ENCODE measurements at places on chromosomes 12 and 14. TPM values are rescaled to one million over a fixed set of nuclear protein-coding genes. Genes with fewer than 3 reads are reported as not detected.

DNA sequence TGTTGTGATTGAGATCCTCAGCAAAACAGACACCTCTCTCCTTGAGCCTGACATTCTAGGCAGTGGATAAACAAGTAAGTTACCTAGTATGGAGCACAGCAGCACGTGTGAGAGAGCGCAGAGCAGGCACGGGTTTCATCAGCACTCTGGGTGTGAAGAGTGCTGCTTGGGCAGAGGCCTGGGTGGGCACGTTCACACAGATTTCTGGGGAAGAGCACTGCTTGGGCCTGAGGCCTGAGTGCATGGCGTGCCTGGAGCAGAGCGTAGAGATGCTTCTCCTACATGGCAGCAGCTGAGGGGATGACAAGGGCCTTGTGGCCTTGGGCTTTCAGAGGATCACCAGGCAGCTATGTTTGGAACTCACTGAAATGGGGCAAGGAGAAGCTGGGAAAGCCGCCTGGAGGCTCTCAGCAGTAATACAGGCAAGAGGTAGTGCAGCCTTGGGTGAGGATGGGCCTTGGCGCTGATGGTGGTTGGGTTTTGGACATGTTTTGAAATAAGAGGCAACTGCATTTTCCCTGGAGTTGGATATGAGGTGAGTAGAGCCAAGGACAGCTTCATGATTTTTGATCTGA is 17.6 kb downstream of the CKB start:
- DNase-seq, result no peak

- DNase-seq, result peak; percentile 61
These were observed 4.9 kb downstream of the VAMP1 start for GRCh38 chr12:6465467-6466183.

- DNase-seq, result no peak
These were observed 632 bp downstream of the NYNRIN start for GRCh38 chr14:24399447-24399822.

DNA sequence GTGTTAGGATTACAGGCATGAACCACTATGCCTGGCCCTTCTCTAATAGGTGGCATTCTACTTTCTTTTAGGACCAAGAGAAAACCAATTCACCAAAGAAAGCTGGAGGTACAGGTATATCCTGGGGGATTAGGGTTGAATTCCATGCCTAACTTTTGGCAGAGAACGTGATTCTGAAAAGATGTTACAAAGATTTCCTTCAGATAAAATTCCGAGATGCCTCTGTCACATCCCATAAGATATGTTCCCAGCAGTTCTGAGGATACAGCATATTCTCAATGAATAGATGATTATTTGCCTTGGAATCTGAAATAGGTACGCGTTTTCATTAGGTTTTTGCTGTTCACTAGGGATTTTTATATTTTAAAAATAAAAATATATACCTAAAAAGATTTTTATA is 111.9 kb upstream of the KRAS start:
- no peak for DNase-seq

GRCh38 chr14:23559010-23559925 is 3.2 kb downstream of the THTPA start:
- DNase-seq, result peak; percentile 78

- DNase-seq, result no peak
These were observed 85.9 kb upstream of the ANO2 start for GRCh38 chr12:6031001-6031400.

DNA sequence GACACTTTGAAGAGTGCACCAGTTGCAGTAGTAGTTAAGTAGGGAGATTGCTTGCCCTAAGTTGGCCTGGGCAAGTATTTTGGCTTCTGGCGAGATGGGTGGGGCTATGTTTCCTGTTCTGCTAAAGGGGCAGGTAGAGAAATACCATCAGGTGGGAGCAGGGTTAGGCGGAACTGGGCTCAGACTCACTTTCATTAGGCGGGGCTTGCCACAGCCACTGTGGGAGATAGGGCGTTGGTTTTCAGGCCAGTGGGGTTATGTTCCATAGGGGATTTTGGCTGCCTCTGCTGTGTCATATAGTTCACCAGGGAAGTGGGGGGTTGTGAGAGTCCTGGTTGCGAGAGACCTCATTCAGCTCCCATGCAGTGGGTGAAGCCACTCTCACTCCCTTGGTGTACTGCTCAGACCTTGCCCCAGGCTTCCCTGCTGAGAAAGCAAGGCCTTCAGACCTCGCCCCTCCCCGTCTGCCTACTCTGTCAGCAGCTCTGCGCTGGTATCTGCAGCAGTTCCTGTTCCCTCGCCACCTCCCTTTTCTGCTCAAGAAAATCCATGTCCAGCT is 43.3 kb downstream of the AEBP2 start:
- DNase-seq, result peak; percentile 74

DNA sequence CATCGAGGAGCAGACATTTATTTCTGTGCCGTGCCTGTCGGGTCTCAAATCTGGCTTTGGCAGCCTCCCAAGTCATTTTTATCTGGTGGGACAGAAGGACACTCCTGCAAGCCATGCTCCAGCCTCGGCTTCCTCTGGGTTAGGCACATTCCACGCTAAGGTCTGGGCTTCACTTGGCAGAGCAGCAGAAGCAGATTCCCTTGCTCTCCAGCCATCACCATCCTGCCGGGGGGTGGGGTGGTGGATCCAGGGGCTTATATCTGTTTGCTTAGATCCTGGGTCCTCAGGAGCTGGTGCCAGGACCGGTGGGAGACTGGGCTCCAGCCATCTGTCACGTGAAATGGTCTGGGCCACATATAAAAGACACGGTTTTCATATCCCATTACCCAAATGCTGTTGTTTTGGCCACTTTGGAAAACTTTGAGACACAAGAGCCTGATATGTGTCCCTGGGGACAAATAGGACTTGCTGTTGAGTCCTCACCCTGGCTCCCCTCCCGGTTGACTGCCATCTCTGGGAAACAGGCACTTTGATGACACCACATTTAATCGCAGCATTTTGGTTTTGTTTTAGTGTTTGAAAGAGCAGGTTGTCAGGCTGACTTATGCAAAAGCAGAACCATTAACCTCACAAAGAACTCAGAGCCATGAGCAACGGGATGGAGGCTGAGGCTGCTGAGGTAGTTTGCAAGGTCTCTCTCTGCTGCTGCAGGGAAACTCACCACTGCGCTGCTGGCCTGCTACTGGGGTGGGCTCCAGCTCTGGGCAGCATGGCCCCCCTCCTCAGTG is 69.6 kb upstream of the PRMT8 start:
- DNase-seq, result no peak

GRCh38 chr12:5902736-5903135 is 42.3 kb downstream of the ANO2 start:
- DNase-seq, result no peak

Gene RFX4
- not detected for total RNA-seq

Gene SEL1L
- 65.3 TPM for total RNA-seq

Gene RDH11
- total RNA-seq, result 49.6 TPM

Gene DNAH10
- total RNA-seq, result 0.76 TPM

Gene LMNTD1
- not detected for total RNA-seq

Gene ARPC3
- total RNA-seq, result 418 TPM

Gene FMNL3
- total RNA-seq, result 44.2 TPM

Gene SSTR1
- not detected for total RNA-seq

Gene PMEL
- total RNA-seq, result 0.23 TPM
